ENCODE measurements at places on chromosomes 13 and 19.

DNA sequence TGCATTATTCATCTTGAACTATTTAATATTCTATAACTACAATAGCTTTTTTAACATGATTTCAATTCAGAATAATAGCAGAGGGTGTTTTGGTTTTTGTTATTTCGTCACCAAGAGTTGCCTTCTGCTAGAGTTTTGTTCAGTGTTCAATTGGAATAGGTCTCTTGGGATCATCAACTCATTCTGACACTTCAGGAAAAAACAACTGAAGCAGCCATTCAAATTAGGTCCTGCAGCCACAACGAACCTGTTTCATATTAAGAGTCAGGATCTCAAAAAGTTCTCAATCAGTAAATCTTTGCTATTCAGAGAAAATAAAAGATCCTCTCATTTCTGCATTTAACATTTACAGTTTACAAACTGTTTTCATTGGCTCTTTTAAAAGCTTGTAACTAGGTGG, 2.4 kb upstream of the CHAMP1 start:
- DNase-seq, result no peak

DNA sequence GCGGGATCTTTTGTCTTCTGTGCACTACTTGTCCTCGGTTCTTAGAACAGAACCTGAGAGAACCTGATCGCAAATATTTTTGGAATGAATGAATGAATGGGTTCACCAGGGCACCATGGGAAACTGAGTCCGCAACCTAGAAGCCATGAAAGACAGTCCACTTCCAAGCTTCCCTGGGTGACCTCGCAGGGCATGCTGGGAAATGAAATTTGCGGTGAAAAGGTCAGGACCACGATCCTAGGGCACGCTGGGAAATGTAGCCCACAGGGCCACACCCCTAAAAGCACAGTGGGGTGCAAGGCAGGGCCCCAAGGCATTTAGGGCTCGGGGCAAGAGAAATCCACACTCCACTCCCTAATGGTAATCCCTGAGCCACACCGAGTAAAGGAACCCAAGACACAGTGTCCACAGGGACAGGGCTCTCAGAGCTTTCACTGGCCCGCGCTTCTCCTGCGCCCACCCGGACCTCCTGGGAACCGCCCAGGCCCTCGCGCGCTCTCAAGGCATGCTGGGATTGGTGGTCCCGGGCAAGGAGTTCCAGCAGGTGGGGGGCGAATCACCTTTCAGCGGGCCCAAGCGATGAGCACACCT, 1.1 kb upstream of the PPP1R12C start:
- DNase-seq, result no peak

- no peak for DNase-seq
Measured at GRCh38 chr13:33717775-33718174, 100.2 kb upstream of the RFC3 start.

DNA sequence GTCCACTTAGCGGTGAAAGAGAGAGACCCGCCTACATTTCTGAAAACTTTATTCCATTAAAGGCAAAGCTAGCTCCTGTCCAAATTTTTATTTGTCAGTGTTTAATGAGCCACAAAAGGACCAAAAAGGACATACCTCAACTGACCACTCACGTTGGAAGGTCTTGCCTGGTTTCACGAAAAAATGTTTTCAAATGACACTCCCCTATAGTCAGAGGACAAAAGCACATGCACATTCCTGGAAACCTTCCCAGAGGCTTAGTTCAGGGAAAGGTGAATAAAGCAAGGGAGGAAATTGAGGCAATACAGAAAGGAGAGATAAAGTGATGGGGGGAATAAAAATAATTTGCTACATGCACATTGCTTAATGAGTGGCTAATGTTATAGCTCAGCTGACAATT, 55.6 kb downstream of the DOCK9 start:
- DNase-seq, result no peak

DNA sequence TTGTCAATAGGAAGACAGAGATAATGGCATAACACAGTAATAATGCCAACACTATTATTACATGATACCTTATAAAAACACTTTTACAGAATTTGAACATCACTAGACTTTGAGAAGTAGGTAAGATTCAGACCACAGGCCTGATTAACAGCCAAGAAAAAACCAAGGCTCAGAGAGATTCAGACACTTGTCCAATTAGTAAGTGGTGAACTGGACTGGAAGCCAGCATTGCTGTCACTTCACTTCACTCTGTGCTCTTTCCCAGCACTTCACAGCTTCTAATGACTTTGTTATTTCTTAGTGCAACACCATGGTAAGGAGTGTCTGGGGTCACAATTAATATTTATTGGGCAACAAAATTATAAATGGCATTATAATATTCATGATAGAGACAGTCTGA, 91.9 kb downstream of the TRPC4 start:
- DNase-seq, result no peak

GRCh38 chr13:79528759-79529191, 47.8 kb downstream of the NDFIP2 start:
- DNase-seq, result no peak

GRCh38 chr19:45138303-45138751, 22.5 kb downstream of the NKPD1 start:
- DNase-seq, result no peak

- no peak for DNase-seq
Measured at GRCh38 chr13:72959643-72960042, 99.2 kb upstream of the KLF5 start.

- no peak for DNase-seq
Measured at GRCh38 chr19:7400815-7401214, 52.1 kb downstream of the ARHGEF18 start.

DNA sequence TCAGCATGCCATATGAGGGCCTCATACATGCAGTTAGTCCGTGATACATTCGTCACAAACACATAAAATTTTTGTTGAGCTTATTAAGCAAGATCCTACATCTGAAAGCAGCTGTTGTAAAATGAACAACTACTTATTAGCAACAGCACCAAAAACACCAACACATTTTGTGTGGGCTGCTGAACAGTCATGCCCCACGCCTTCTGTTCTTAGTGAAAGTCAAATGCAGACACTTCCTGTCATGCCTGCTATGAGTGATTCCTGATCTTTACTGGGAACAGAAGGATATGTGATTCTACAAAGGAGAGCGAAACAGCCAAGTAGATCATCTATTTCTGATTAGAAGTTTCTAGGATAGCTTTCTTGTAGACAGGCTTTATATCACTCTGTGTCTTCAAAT, 4.2 kb upstream of the B3GLCT start:
- DNase-seq, result no peak

GRCh38 chr13:33263484-33263883, 22.1 kb downstream of the STARD13 start:
- no peak for DNase-seq

- no peak for DNase-seq
Measured at GRCh38 chr19:16428372-16429036, 43.3 kb downstream of the EPS15L1 start.

GRCh38 chr19:38616265-38616664, 1.5 kb downstream of the MAP4K1 start:
- no peak for DNase-seq

DNA sequence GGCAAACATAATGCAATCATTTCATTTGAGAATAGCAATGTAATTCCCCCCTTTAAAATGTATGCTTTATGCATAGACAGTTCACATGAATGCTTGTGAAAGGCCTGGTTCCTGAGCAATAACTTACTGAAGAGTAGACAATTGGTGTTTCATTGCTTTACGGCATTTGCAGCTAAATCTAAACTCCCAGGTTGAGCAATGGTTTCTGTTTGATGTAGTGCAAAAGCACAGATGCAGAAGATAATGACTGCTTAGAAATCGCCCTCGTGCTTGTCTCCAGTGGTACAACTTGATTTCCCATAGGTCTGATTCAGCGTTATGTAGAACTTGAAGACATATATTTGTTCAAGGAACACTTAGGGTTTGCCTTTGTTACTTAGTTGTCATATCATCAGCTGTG, 1018.3 kb downstream of the DIAPH3 start:
- no peak for DNase-seq

DNA sequence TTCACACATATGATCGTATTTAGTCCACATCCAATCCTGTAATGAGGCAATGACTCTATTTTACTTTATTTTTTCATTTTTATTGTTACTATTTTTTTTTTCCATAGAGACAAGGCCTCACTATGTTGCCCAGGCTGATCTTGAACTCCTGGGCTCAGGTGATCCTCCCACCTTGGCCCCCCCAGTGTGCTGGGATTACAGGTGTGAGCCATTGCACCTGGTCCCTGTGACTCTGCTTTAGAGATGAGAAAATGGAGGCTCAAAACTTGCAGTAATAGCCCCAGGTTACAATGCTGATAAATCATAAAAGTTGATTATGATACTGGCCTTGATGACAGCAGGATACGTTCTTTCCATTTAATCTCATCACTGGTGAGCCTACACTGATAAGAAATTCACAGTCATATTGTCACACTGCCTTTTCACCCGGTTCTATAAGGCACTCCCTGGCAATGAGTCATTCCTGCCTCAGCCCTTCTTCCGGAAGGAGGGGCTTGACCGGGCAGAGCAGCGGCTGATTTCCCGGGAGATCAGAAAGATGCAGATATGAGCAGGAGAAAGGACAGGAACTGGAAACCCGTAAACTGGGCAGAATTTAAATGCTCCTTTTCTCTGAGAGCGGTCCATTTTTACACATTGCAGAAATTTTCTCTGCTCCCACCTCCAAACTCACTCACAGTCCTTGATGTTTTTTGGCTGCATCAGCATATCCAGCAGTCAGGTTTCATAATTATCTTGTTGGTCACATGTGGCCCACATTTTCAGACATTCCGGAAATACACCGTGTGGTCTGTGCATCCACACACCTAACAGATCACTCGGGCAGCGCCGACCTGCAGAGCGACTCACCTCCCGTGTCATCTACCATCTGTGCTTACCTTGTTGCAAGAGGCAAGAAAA, 616.4 kb downstream of the EFNB2 start:
- no peak for DNase-seq

- peak; percentile 50 for DNase-seq
Measured at GRCh38 chr13:90867336-90867683, 480.2 kb upstream of the MIR17HG start.

GRCh38 chr19:52584736-52585440, 14.8 kb downstream of the ZNF701 start:
- DNase-seq, result no peak

DNA sequence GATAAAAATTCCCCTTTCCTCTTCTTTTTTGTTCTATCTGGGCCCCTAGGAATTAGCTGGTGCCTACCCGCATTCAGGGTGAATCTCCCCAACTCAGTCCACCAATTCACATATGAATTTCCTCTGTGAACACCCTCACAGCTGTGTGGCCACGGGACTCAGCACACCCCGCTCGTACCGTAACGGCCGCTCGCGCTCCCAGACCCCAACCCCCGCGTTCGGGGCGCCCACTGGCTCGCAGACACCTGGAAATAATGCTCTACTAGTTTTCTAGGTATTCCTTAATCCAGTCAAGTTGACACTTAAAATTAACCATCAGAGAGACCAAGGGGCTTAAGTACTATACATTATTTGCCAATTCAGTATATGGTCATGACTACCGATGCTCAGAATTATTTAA, 1702.1 kb upstream of the PCDH20 start:
- no peak for DNase-seq

GRCh38 chr13:45398877-45399276, 19.3 kb downstream of the SLC25A30 start:
- DNase-seq, result no peak

- no peak for DNase-seq
Measured at GRCh38 chr13:78586706-78587105, 16.6 kb downstream of the POU4F1 start.

DNA sequence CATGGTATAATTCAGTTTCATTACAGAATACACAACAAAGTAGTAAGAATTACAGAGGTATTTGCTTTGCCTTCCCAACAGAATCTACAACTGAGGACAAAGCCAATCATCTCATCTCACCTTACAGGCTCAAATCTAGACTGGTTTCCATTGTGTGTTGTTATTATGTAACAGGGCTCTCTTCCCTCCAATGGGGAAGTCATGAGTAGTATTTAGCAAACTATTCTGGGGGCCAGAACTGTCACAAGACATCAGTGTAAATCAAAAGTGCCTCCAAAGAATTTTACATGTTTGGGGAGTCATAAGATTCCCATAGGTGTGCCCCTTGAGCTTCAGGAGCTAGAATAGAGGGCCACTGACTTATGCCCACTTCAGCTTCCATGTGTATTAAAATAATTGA, 187.0 kb upstream of the EDNRB start:
- DNase-seq, result no peak

DNA sequence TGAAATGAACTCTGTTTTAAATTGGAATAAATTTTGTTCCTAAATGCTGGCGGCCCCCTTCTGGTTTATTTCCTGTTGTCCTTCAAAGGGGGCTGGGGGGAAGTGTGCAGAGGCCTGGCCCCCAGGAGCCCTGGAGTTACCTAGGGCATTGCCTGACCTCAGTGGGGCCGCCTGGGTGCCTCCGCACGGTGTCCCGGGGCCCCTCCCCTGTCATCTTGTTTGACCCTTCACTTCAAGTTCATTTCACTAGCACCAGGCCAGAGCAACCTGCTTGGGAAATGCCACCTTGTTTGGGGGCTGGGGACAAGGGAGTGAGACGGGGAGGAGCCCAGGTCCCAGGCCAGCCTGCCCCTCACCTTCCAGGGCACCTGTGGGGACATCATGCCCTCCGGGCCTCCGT, 11.9 kb upstream of the GNA15 start:
- no peak for DNase-seq

- DNase-seq, result no peak
Measured at GRCh38 chr13:30276178-30276577, 31.2 kb downstream of the KATNAL1 start.

GRCh38 chr13:63481334-63481733, 2065.7 kb upstream of the PCDH20 start:
- DNase-seq, result peak; percentile 4

- DNase-seq, result no peak
Measured at GRCh38 chr19:771332-771785, 20.4 kb downstream of the MISP start.

- no peak for DNase-seq
Measured at GRCh38 chr13:106515635-106516254, 19.7 kb downstream of the EFNB2 start.

Measured in NCI-H446 (cell line).